ENCODE measurements at places on chromosomes 2 and 18. TPM values are rescaled to one million over a fixed set of nuclear protein-coding genes. Genes with fewer than 3 reads are reported as not detected.

The SCLY gene
- total RNA-seq = 53.8 TPM

The EVA1A gene
- not detected for total RNA-seq

The IL36B gene
- total RNA-seq = not detected

The LRATD1 gene
- total RNA-seq = not detected
